ENCODE measurements at places on chromosomes 5 and 9.
A peak's percentile ranks its signal among the peaks of the same experiment; 100 is the strongest.

GRCh38 chr5:1431021-1431811 lies 14.0 kb downstream of the SLC6A3 start:
- no peak for DNase-seq

DNA sequence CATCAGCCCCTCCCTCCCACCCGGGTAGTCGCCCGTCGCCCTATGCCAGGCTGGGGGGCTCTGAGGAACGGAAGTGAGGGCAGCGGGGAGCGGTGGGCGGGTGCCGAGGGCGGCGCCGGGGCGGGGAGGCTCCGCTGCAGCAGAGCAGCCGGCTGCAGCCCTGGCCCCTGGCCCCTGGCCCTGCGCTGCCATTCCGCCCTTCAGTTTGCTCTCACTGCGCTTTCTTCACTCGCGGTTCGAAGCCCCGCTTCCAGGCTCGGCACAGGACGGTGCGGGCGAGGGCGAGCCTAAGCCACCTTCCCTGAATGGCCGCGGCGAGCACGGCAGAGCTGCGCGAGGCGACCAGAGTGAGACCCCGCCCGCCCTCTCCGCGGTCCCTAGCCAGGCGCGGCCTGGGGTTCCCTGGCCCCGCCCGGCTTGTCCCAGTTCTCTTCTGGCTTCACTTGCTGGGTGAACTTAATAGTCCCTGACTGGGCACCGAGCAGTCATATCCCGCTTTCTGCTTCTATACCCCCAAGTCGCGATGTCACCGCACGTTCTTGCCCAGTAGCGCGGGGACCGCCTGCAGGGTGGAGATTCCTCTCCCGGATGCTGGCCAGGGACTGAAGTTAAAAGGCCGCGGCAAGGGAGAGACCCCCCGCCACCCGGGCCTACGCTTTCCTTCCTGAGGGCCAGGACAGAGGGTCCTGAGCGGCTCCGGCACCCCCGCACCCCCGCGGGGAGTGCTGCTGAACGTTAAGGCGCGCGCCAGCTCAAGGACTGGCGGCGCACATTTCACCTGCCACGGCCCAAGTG lies 623 bp upstream of the TRIM36 start:
- no peak for DNase-seq

GRCh38 chr5:1040571-1040970 lies 32.0 kb downstream of the NKD2 start:
- no peak for DNase-seq

DNA sequence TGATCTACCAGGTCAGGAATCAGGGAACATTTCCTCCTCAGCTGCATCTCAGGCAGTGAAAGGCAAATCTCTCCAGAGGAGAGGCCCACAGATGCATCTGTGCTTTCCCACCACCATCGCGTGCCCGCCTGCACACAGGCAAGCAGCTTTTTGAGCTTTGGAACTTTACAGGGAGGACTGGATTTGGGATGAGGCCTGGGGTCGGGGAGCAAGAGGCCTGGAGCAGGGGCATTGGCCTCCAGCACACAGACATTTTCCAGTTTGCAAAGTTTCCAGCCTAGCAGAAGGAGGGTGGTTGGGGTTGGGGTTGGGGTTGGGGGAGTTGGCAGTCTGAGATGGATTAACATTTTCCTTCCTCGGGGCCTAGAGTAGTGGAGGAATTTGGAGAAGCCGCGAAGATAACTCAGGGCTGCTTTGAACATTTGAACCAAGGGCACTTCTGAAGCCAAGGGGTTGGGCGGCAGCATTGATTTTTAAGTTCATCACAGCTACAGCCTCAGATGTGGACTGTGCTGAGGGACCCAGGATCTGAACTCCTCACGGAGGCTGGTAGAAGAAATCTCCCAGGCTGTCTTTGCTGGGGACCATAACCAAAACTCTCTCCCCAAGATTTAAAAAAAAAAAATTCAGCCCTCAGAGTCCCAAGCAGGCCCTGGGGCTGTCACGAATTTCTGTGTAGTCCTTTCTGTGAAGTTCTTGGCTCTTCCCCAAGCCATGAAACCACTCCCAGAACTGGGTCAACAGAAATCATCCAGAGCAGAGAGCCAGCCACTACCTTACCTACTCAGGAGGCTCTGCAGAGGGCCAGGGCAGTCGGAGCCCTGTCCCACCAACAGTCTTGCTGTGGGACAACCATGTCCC lies 25.6 kb downstream of the C5orf15 start:
- DNase-seq = no peak

- no peak for DNase-seq
Measured at GRCh38 chr9:26727471-26727870, 165.1 kb downstream of the CAAP1 start.

DNA sequence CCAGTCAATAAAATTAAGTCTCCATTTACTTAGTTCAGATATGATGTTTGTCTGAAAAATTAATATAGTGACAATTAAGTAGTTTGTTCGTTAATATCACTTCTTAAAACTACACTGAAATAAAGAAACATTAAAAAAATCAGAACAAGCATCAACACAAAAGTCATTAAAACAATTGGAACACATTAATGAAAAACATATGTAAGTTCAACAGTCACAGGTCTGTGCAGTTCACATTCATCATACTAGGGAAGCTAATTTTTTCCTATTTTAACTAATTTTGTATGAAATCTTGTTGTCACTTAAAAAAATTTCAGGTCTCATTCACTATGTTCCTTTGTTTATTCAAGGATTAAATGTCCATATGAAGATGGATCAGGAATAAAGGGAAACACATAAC lies 22.5 kb downstream of the POC5 start:
- DNase-seq = no peak

GRCh38 chr5:133384903-133385302 lies 227.4 kb downstream of the FSTL4 start:
- DNase-seq = no peak

GRCh38 chr5:93791518-93791972 lies 50.1 kb upstream of the POU5F2 start:
- DNase-seq = no peak

DNA sequence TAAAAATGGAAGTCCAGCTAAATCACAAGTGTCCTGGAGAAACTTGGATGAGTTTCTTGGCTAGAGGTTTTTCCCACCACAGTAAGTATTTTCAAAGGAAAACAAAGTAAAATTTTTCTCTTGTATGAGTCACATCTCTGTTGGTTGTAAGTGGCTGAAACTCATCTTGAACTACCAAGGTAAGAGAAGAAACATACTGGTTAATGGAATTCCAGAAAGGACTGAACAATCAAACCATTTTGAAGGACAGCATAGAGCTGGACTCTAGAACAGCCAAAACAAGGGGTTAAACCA lies 102.8 kb upstream of the CDKN2B start:
- DNase-seq = no peak

DNA sequence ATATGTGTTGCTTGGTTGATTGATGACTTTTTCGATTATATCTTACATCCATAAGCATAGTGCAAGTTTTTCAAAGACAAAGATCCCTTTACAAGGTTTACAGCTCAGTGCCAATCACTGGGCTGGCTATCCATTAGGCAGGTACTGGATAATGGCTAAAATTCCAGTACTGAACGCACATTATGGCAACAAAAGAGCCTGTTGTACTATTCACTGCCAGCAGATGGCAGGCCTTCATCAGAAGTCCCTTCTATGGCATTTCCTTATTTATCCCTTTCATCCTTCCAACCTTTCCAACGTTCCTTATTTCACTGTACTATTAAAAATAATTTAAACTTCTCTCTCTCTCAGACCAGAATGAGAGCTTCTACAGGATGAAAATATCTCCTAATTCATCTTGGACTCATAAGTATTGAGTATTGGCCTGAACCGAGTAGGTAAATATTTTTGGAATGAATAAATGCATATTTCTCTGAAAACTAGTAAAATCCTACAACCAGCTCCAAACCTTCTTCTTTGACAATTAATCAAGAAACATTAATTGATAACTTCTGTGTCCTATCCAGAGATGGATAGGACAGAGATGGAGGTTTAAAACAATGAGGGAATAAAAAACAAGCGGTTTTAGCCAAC lies 6.7 kb upstream of the WNT8A start:
- DNase-seq = peak; percentile 19

DNA sequence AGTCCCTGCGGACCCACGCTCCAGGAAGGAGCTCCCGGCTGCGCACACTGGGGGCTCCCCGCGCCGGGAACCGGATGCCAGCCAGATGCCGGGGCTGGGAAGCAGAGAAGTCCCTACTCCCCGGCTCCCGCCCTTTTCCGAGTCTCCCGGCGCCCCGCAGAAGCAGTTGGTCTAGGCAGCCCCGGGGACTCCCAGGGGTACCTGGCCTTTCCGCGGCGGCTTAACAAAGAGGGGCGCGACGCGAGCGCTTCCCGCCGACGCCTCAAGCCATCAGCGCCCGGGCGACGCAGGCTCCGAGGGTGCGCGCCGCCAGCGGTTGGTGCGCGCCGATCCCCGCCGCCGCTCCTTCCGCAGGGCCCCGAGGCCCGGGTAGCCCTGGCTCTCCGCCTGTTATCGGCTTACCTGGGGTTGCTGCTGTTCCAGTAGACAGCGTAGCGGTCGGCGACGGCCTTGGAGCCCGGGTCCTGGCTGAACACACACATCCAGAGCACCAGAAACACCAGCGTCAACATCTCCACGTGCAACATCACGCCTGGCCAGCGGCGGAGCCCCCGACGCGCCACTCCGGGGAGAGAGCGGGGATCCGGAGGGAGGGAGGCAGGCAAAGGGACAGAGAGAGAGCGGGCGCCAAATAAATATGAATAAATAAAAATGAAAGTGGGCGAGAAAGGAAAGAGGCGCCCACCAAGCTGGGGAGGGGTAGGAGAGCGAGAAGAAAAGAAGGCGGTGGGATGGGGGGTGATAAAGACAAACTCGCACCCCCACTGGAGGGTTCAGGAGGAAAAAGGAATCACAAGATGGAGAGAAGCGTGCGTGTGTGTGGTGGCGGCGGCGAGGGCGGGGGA lies 428 bp downstream of the EFNA5 start:
- DNase-seq = no peak

DNA sequence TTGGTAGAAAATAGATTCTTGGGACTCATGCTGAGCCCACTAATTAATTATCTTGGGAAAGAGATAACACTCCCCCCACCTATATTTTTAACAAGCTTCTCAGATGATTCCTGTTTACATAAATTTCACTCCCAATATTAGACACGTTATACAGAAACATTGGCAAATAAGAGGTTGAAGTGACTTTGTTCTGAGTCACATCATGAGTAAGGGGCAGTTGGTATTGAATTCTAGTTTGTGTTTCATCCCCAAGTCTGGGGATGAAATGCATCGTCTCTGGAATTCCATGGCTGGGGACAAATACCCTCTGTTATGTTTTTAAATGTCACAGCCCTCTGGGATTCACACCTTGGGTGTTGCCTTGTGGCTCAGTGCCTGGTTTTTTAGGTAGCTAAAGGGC lies 41.0 kb downstream of the BASP1 start:
- DNase-seq = no peak

GRCh38 chr9:86356871-86357866 lies 3.0 kb upstream of the TUT7 start:
- no peak for DNase-seq

GRCh38 chr5:123460296-123460729 lies 37.1 kb upstream of the CEP120 start:
- DNase-seq = peak; percentile 22

DNA sequence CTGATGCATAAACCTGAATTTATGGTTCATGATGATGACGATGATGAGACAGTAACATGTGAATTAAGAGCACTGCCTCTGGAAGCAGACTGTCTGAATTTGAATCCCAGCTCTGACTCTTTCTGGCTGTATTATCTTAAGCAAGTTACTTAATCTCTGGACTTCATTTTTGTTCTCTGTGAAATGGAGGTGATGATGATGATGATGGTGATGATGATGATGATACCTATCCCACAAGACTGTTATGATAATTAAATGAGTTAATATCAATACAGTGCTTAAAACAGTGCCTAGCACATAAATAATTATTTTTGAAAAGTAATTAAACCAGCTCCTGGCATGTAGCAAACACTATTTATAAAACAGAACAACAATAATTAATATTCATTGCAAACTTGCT lies 13.2 kb upstream of the AGGF1 start:
- no peak for DNase-seq

- no peak for DNase-seq
Measured at GRCh38 chr5:91591076-91591475, 208.0 kb upstream of the ARRDC3 start.

DNA sequence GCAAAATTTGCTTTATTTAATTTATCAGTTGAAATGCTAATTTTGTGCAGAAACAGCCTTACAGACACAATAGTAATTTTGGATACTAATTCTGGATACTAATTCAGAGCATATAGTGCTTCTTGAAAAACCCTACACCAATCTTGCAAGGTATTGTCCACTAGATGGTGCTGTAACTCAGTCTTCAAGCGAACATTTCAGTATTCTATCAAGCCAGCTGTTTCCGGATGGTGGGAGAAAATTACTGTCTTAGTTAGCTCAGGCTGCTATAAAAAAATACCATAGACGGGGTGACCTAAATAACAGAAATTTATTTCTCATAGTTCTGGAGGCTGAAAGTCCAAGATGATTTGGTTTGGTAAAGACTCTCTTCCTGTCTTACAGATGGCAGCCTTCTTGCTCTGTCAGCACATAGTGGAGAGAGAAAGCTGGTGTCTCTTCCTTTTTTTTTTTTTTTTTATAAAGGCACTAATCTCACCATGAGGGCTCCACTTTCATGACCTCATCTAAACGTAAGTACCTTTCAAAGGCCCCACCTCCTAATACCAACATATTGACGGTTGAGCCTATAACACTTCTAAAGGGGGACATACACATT lies 1306.5 kb upstream of the CDH9 start:
- no peak for DNase-seq

DNA sequence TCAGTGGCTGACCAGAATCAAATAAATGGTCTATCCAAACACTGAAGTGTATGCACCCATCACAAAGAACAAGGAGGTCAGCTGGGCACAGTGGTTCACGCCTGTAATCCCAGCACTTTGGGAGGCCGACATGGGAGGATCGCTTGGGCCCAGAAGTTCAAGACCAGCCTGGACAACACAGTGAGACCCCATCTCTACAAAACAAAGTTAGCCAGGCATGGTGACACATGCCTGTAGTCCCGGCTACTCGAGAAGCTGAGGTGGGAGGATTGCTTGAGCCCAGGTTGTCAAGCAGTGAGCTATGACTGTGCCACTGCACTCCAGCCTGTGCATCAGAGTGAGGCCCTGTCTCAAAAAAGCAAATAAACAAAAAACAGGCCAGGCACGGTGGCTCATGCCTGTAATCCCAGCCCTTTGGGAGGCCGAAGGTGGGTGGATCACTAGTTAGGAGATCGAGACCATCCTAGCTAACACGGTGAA lies 40.5 kb downstream of the SEMA4D start:
- DNase-seq = no peak

GRCh38 chr9:130285271-130285670 lies 19.7 kb downstream of the HMCN2 start:
- DNase-seq = no peak

DNA sequence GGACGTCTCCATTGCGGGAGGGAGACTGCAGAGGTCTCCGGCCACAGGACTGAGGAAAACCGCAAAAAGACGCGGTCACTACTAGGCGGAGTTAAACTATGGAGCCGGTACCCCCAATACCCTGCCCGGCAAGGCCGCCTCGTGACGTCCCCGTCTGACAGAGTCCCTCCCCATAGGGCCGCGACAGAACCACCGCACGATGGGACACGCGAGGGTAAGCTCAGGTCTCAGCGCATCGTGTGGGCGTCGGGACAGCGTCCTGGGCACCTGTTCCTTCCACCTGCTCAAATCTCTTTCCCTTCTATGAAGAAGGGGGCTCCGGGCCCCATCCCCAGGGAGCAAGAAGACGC lies 35.2 kb upstream of the GLDC start:
- DNase-seq = peak; percentile 68

GRCh38 chr5:1943481-1943880 lies 60.8 kb upstream of the IRX4 start:
- DNase-seq = no peak
